ENCODE measurements at places on chromosomes 4 and X. TPM values are rescaled to one million over a fixed set of nuclear protein-coding genes. Genes with fewer than 3 reads are reported as not detected.

USP46 gene
- total RNA-seq, result 11.4 TPM

TCP11X2 gene
- not detected for total RNA-seq

CLIC2 gene
- 1.3 TPM for total RNA-seq

CA5B gene
- 6.8 TPM for total RNA-seq

CFI gene
- 38.1 TPM for total RNA-seq

NDST3 gene
- 0.07 TPM for total RNA-seq

TMSB15C gene
- 3.5 TPM for total RNA-seq

NPY2R gene
- total RNA-seq, result not detected

SRPX2 gene
- total RNA-seq, result 58.5 TPM

PAK3 gene
- total RNA-seq, result 0.59 TPM

RCHY1 gene
- 11.7 TPM for total RNA-seq

CD38 gene
- 0.44 TPM for total RNA-seq

ODAPH gene
- not detected for total RNA-seq

ATP7A gene
- 12.8 TPM for total RNA-seq

ARX gene
- not detected for total RNA-seq

BCORL1 gene
- 4.0 TPM for total RNA-seq

DAPP1 gene
- total RNA-seq, result 0.76 TPM

RTL3 gene
- 3.0 TPM for total RNA-seq

MAGED4B gene
- 51.7 TPM for total RNA-seq

PCYT1B gene
- 0.57 TPM for total RNA-seq

ARMCX1 gene
- 38.9 TPM for total RNA-seq

ATOH1 gene
- total RNA-seq, result not detected

PDE6B gene
- not detected for total RNA-seq

IDUA gene
- 3.4 TPM for total RNA-seq

RIBC1 gene
- total RNA-seq, result 0.94 TPM

ADH5 gene
- 126 TPM for total RNA-seq
